ENCODE measurements at places on chromosomes 7 and 10.
A peak's percentile ranks its signal among the peaks of the same experiment; 100 is the strongest.

- no peak for DNase-seq
Measured at GRCh38 chr10:52121688-52122087, 192.4 kb upstream of the DKK1 start.

GRCh38 chr7:30630986-30631385 lies 36.3 kb downstream of the GARS1 start:
- no peak for DNase-seq

DNA sequence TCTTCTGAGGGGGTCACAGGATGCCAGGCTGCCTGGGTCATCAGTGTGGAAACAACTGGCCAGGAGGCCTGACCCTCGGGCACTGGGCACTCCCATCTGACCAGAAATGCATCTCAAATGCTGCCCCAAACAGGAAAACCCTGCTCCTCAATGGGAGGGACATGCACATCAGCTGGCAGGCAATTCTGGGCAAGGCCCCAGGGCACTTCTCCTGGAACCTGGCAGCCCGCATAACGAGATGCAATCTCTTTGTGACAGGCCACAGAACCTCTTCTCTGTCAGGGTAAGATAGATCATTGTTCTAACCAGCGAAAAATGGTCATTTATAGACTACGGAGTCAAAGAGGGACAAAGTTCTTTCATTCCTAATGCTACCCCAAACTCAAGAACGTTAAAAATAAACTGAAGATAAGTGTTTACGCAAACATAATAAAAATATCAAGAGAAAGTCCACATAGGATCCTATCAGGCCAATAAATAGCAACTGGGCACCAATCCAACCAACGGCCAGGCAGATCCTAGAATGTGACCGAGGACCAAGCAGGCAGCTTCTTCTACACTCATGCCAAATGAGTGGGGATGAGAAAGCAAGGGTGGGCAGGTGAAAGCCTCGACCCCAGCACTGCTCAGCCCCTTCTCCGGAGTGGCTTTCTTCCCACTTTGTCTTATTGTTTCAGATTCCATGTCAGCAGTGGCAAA lies 212.3 kb downstream of the TCERG1L start:
- no peak for DNase-seq

- peak; percentile 5 for DNase-seq
Measured at GRCh38 chr10:24723386-24723787, 300 bp downstream of the ARHGAP21 start.

DNA sequence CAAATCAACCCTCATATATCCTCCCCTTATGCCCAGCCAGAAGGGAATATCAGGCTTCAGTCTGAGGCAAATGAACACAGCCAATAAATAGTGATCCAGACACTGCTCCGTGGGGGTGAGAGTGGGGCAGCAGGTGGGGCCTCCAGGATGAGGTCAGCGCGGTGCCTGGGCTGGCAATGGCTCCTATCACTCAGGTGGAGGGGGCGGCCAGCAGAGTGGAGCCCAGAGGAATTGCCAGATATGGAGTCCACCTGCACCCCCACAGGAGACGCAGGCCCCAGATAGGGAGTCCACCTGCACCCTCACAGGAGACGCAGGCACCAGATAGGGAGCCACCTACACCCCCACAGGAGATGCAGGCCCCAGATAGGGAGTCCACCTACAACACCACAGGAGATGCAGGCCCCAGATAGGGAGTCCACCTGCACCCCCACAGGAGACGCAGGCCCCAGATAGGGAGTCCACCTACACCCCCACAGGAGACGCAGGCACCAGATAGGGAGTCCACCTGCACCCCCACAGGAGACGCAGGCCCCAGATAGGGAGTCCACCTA lies 78.0 kb upstream of the PPP2R2D start:
- DNase-seq: no peak

GRCh38 chr7:87330316-87330715 lies 15.1 kb upstream of the CROT start:
- no peak for DNase-seq

DNA sequence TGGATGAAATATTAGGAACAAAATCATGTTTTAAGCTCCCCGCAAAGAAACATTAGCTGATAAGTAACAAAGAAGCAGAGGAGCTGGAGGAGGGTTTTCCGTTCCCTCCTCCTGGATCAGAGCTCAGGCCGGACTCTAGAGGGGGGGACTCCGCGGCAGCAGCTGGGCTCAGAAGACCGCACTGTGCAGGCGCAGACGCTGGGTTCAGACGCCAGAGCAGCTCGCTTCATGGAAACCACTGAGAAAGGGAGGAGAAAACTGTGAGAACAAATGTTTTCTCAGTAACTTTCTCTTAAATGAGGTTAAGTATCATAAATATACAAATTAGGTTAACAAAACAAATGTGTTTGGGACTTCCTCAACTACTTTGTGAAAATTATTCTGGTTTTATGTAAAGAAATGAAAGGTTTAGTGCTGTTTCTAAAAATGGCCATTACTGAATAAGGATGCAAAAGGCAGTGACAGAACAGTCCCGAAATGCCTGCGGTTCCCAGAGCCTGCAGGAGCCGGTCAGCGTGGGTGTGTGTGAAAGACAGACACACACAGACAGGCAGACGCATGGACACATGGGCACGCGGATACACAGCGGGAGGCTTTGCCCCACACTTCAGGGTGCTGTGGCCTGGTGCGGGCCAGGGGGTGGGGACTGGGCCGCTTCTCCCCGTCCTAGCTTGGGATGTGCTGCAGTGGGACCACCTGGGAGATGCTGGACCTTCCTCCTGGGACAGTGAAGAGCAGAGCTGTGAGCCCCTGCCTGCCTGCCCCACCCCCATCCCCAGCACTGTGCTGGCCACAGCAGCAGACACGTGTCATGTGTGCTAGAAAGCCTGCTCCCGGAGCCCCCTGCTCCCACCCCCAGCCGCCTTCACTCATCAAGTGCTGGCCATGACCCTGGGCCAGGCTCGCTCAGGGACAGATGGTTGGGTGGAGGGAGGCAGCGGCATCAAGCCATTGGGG lies 20.3 kb upstream of the ADGRA1 start:
- DNase-seq: no peak

- no peak for DNase-seq
Measured at GRCh38 chr7:132756484-132756990, 180.3 kb upstream of the PLXNA4 start.

DNA sequence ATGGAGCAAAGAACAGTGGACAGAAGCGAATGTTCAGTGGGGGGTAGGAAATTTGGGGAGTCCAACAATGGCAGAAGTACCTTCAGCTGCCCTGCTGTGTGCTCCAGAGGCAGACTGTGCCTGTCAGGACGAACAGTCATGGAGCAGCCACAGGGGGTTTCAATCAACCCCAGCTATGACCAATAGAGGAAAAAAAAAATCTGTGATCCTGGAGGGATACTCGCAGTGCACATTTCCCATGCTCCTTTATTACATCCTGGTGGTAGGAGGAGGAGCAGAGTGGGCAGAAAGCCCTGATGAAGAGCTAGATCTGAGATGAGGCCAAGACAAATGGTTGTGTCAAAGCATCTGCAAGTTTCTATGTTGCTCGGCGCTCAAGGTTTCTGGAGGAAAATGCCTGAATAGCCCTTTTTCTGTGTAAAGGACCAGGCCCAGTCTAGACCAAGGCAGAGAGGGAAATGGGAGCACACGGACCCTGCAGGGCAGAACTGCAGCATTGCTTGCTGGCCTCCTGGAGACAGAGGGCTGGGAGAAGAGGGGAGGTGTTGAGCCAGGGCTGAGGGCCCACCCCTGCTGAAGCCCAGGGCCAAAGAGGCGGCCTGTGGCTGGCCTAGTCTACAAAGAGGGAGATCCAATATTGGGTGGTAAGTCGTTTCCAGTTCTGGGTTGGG lies 201.5 kb downstream of the GRID1 start:
- DNase-seq: no peak

GRCh38 chr7:39406467-39406866 lies 159.7 kb upstream of the YAE1 start:
- no peak for DNase-seq

All from stimulated activated CD4-positive, alpha-beta T cell treated with anti-CD3 and anti-CD28 coated beads, TNF-alpha, amount 100 ng/mL, for 4 hours (primary cell).